ENCODE measurements at places on chromosomes 12 and 14. TPM values are rescaled to one million over a fixed set of nuclear protein-coding genes. Genes with fewer than 3 reads are reported as not detected.

DNA sequence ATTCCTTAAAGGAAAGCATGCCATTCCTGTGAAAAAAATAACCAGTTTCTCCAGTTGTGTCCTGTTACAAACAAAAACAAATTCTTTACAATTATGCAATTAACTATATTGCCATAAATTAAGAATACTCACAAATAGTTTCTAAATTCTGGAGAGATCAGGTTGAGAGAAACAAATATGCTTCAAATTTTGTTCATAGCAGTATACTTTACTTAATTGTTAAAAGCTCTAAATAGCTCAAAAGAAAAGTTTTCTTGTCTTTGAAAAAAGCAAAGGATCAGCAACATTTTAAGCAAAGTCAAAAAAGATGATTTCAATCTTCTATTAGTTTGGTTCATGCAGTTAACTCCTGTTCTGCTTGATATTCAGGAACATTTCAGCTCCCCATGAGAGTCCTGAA is 109.7 kb downstream of the EML1 start:
- H3K36me3 ChIP-seq = no peaks in the 10 kb centered on the region
- no peaks in the 10 kb centered on the region for H3K27me3 ChIP-seq
- DNase-seq = no peak
- H3K4me1 ChIP-seq = no peaks in the 10 kb centered on the region
- no peak overlapping the region for H3K27ac ChIP-seq

The TOGARAM1 gene
- total RNA-seq = 5.9 TPM

GRCh38 chr12:24997970-24998582 is 49.2 kb upstream of the BCAT1 start:
- DNase-seq = peak; percentile 92
- H3K27me3 ChIP-seq = no peaks in the 10 kb centered on the region
- no peaks in the 10 kb centered on the region for H3K36me3 ChIP-seq
- H3K27ac ChIP-seq = peak overlapping the region; percentile 84

DNA sequence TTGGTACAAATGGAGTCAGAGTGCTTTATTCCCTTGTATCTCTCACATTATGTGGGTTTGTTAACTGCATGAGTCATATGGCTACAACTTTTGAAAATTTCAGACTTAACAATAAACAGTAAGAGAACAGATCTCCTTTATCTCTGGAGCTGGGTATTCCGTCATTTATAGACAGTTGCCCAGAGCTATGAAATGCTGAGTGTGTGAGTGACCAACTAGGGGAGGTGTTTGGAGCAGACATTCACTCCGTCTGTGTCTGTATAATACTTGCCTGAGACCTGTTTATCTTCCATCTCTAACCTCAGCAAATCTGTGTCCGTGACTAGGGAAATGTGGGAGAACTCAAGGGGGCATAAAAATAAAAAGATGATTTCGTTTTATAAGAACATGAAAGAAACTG is 279.9 kb upstream of the FAR2 start:
- no peaks in the 10 kb centered on the region for H3K4me1 ChIP-seq
- no peak for DNase-seq
- H3K27me3 ChIP-seq = no peaks in the 10 kb centered on the region
- no peak overlapping the region for H3K27ac ChIP-seq
- no peaks in the 10 kb centered on the region for H3K36me3 ChIP-seq

DNA sequence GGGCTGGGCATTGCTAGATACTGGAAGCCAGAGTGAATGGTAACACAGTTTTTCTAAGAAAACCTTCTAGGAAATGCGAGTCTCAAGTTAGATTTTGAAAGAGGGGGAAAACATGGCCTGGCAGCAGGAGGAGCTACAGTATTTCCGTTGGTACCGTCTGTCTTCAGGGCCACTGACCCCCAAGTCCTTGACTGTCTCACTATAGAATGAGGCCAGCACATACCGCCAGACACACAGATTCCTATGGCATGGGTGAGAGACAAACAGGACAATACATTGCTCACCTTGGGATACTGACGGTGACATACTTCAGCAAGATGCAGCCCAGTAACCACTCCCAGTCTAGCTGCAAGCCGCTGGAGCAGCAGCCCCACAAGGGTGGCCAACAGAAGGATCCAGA is 21.7 kb downstream of the SLC11A2 start:
- DNase-seq = no peak
- no peak overlapping the region for H3K4me3 ChIP-seq
- peaks cover 8% of the 10 kb centered on the region for H3K36me3 ChIP-seq
- H3K27ac ChIP-seq = no peak overlapping the region

DNA sequence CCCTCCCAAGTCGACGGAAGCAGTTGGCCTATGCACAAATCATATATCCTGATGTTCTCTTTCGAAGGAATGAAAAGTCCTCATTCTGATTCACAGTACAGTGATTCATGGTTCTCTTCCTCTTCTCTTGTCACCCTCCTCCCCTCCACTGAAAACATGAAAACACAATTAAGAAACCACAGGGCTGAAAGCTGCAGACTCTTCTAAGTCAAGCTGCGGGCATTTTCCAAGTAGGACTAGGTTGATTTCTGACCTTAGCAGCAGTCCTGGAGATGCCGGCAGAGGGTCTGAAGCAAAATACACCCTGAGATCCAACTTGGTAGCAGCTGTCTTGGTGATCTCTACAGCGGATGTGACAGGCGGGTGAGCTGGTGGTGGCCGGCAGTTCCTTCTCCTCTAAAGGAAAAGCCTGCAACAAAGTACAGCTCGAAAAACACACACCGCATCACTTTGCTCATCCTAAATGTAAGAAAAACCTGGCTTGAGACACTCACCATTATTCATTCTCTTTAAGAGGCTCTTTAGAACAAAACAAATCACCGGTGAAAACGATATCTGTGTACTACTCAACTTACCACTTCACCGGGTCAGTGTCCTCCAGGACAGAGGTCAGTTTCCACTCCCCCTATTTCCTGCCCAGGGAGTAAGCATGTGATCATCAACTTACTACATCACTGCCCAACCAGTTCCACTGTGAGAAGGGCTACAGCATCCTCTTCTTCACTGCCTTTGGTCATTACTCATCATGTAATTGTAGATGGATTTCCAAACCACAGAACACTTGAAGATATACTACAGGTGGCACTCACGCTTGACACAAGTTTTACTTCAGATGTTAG is 6.0 kb downstream of the TMCC3 start:
- DNase-seq = peak; percentile 49
- no peaks in the 10 kb centered on the region for H3K27me3 ChIP-seq
- no peak overlapping the region for H3K4me3 ChIP-seq
- H3K36me3 ChIP-seq = no peaks in the 10 kb centered on the region

DNA sequence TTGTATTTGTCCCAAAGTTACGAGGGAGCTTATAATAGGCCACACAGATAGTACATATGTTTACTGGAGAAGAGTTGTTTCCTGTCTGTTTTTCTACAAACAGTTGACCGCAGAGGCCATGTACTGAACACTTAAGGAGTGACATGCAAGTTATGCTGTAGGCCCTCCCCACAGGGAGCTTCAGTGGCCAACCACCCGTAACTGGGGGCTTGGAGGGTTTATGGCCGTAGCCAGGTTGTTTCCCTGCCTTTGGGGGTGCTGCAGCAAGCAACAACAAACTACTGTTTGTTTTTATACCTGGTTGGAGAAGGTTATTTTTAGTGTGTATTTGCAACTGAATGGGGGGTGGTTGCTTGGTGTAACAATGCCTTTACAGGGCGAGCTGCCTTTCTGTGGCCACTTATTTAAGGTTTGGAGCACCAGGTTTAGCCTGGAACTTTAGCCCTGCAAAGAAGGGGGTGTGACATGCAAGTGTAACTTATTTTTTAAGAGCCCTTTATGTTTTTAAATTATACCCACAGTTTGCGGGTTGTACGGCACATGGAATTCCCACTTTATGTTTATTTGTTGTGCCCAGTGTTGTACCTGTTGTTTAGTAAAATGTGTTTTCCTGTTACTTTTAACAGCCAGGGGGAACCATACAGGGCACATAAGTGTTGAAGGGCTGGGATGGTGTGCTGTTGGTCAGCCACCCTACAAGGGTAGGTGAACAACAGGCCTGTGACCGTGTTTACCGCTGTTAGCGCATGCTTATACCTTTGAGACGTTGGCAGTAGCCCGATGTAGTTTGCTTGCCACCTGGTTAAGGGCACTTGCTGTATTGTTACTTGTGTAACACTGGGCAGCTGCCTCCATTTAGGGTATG is 29.9 kb upstream of the G2E3 start:
- H3K27ac ChIP-seq = no peak overlapping the region
- no peak for DNase-seq
- H3K36me3 ChIP-seq = no peaks in the 10 kb centered on the region
- no peaks in the 10 kb centered on the region for H3K27me3 ChIP-seq
- no peak overlapping the region for H3K4me3 ChIP-seq
- H3K4me1 ChIP-seq = no peaks in the 10 kb centered on the region

GRCh38 chr12:109065154-109065852 is 12.9 kb downstream of the USP30 start:
- H3K4me1 ChIP-seq = peaks cover 5% of the 10 kb centered on the region
- no peaks in the 10 kb centered on the region for H3K36me3 ChIP-seq
- no peak for DNase-seq
- no peak overlapping the region for H3K4me3 ChIP-seq
- no peaks in the 10 kb centered on the region for H3K27me3 ChIP-seq
- no peak overlapping the region for H3K27ac ChIP-seq

The GPR65 gene
- total RNA-seq = 8.2 TPM

The JDP2 gene
- total RNA-seq = 16.0 TPM

DNA sequence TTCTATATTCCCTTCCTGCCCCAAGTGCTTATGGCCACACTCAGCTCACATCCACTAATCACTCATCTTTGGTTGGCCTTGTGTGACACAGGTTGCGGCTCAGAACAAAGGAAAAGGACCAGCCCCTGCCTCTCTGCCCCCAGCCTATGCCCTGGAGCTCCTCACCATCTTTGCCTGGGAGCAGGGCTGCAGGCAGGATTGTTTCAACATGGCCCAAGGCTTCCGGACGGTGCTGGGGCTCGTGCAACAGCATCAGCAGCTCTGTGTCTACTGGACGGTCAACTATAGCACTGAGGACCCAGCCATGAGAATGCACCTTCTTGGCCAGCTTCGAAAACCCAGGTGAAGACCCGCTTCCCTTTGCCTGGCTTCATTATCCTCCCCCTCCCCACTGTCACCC is 15.8 kb upstream of the OAS2 start:
- peaks cover 19% of the 10 kb centered on the region for H3K36me3 ChIP-seq
- H3K4me1 ChIP-seq = no peaks in the 10 kb centered on the region

GRCh38 chr14:32559048-32559447 is 229.9 kb downstream of the AKAP6 start:
- no peaks in the 10 kb centered on the region for H3K27me3 ChIP-seq
- no peak overlapping the region for H3K27ac ChIP-seq
- no peak for DNase-seq
- no peaks in the 10 kb centered on the region for H3K4me1 ChIP-seq
- no peak overlapping the region for H3K4me3 ChIP-seq

DNA sequence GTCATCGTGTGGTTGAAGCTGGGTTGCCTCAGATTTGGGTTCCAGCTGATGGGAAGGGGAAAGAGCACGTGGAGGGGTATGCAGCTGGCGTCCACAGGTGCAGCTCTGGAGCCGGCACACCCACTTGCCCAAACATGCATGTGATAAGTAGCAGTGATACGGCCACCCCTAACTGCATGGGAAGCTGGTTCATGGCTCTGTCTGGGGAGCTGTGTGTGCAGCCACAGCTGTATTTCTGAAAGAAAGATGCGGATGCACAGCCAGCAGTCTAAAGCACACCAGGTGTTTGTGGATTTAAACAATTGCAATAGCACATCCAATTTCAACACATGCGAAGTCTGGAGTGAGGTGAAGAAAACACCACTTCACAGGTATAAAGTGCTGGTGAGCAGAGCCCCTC is 181.4 kb downstream of the EFCAB11 start:
- H3K36me3 ChIP-seq = no peaks in the 10 kb centered on the region
- no peak for DNase-seq
- H3K27ac ChIP-seq = peak overlapping the region; percentile 85
- peaks cover 28% of the 10 kb centered on the region for H3K4me1 ChIP-seq

The CAPZA3 gene
- not detected for total RNA-seq

DNA sequence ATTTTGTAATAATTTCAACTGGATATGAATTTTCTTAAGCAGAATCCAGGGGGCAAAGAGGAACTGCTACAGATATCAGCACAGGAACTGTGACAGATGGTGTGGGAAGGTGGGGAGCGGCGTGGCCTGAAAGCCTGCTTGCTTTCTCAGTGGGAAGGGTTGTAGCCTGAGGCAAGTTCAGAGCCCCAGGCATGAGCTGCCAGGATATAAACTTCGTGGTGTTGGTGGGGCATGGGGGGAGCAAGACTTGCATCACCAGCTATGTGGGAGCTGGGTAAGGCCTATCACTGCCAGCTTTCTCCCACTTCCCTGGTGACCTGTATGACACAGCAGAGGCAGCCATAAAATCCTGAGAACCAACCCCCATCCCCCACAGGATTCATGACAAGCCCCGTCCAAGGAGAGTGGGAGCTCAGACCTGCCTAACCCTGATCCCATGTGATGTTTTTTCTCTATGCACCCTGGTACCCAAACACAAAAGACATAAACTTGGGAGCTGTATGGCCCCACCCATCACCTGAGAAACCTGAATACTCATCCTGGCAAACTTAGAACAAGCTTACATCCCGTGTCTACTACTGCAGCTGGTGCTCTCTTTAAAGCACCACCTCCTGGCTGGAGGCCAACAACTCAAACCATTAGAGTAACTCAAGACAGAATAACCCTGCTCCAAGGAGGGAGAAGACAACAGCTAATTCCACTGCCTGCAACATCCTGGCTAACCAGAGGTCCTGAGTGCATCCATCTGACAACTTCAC is 16.5 kb downstream of the CLEC1A start:
- H3K36me3 ChIP-seq = no peaks in the 10 kb centered on the region
- no peak for DNase-seq
- no peak overlapping the region for H3K27ac ChIP-seq
- H3K27me3 ChIP-seq = no peaks in the 10 kb centered on the region

- no peaks in the 10 kb centered on the region for H3K36me3 ChIP-seq
- DNase-seq = no peak
- H3K4me3 ChIP-seq = no peak overlapping the region
- no peak overlapping the region for H3K27ac ChIP-seq
- no peaks in the 10 kb centered on the region for H3K27me3 ChIP-seq
Observed at GRCh38 chr12:20778969-20779368, 31.5 kb upstream of the SLCO1B3 start.

The FERMT2 gene
- 22.6 TPM for total RNA-seq

- no peak overlapping the region for H3K27ac ChIP-seq
- no peaks in the 10 kb centered on the region for H3K36me3 ChIP-seq
- DNase-seq = no peak
Observed at GRCh38 chr12:69417741-69418167, 52.4 kb upstream of the FRS2 start.

The ZFYVE26 gene
- total RNA-seq = 25.6 TPM

The EPYC gene
- not detected for total RNA-seq

The KRT2 gene
- total RNA-seq = 0.08 TPM

The RNU6-8 gene
- not detected for total RNA-seq
